ENCODE measurements at places on chromosomes 1 and 21.

- no peak for DNase-seq
Measured at GRCh38 chr1:43363283-43363934, 4.4 kb downstream of the ELOVL1 start.

GRCh38 chr1:211133393-211133835 lies 534 bp downstream of the KCNH1 start:
- no peak for DNase-seq

DNA sequence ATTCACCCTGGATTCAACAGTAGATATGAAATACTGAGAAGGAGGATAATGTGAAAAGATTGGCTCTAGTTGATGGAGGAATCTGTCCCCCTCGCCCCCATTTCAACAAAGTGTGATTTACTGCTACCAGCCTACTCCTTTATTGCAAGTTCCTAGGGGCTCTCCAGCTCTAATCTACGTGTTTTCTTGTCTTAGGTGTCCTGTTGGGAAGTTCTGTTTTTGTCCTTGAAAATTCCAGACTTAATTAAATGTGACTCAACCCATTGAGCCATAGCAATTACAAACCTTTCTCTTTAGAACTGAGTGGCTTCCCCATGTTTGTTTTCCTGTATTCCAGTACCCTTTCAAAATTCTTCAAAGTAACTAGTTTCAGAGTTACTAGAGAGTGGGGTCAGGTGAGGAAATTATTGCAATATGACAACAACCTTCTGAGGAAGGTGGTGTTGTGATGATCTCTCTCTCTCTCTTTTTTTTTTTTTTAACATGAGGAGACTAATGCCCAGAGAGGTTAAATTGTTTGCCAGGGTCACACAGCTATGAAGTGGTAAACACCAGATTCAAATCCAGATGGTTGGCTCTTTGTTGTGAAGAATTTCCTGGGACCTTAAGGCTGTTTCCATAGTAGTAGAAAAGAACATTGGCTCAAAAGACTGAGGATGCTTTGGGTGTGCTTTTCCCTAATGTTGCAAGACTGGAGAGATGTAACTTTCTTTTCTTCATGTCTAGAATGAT lies 3.5 kb downstream of the RGL1 start:
- DNase-seq = no peak

- DNase-seq = no peak
Measured at GRCh38 chr21:17488620-17489019, 24.2 kb upstream of the CXADR start.

DNA sequence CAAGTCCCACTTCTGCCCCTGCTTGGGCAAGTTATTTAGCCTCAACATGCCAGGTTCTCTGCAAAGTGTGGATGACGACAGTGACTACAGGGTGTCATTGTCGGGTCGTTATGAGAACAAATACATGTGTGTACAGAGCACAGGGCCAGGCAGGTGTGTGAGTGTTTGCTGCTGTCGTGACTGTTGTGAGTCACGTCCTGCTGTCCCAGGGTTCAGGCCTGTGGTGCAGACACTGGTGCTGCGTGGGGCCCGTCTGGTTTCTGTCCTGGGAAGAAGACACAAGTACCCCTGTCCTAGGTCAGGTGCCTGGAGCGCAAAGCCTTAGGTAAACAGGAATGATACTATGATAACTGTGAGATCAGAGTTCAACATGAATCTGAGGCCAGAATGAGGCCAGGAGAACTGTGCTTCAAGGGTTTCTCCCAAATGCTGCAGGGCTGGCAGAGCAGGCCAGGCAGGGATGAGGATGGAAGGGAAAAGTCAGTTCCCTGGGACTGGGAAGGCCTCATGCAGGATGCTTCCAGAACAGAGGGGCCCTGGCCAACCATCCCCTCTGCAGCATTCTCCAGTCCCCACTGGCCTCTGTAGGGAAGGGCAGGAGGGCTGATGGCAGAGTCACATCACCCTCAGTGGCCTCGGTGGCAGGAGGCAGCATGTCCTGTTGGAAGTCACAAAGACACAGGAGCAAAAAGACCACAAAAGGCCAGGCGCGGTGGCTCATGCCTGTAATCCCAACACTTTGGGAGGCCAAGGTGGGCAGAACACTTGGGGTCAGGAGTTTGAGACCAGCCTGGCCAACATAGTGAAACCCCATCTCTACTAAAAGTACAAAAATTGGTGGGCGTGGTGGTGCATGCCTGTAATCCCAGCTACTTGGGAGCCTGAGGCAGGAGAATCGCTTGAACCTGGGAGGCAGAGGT lies 15.7 kb downstream of the GPR157 start:
- DNase-seq = no peak

DNA sequence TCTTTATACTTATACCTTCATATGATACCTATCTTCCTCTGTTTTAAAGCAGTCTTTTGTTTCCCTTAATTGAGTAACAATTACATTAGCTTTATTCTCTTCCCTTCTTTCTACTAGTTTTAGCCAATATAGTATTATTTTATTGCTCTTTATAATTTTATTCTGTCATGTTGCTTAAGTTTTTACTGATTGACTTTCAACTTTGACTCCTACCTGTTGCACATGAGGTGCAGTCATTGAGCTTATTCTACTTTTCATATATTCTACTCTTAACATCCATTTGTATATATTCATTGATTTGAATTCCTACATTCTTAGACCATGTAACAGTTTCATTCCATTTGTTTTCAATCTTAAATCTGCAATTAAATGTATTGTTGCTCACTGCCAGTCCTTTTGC lies 49.2 kb downstream of the AGO3 start:
- no peak for DNase-seq

DNA sequence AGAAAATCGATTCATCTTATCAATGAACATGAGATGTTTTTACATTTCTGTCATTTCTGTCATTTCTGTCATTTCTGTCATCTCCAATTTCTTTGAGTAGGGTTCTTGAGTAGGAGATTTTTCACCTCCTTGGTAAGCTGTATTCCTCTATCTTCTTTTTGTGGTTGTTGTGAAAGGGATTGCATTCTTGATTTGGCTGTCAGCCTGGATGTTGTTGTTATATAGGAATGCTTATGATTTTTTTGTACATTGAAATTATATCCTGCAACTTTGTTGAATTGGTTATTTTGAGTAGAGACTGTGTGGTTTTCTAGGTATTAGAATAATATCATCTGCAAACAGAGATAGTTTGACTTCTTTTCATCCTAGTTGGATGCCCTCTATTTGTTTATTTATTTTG lies 1233.7 kb downstream of the PLA2G4A start:
- no peak for DNase-seq

- DNase-seq = no peak
Measured at GRCh38 chr1:37752583-37753471, 12.1 kb downstream of the EPHA10 start.

GRCh38 chr1:80846966-80847365 lies 953.8 kb upstream of the ADGRL2 start:
- DNase-seq = no peak

- no peak for DNase-seq
Measured at GRCh38 chr1:156433602-156434001, 64.6 kb downstream of the RHBG start.

DNA sequence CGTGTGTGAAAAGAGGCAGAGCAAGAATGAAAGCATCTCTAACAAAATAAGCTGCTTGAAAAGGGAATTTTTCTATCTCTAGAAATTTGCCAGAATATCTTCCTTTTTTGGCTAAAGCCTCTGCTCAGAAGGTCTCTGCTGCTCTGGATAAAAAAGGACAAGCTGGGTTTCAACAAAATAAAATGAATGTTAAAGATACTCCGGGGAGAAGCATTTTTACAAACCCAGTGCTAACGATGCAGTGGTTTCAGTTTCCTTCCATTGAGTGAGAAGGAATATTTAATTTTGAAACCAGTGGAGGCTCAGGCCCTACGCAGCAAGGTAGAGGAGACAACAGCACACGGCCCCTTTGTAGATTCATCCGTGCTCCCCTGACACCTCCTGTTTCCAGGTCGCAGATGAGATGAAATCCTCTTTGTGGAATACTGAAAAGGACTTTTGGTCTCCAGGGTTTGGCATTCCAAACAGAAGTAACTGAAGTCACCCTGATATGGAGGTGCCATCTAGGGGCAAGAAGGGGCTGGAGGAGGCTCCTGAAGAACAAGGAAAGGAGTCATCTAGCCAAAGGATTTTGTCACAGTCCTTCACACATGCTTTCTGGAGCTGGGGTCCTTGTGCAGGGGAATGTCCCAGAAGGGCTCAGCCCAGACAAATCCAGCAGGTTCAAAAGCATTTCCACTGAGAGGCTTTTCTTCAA lies 65.7 kb upstream of the SYT6 start:
- DNase-seq = no peak

GRCh38 chr1:55720261-55720660 lies 505.1 kb upstream of the USP24 start:
- DNase-seq = no peak

DNA sequence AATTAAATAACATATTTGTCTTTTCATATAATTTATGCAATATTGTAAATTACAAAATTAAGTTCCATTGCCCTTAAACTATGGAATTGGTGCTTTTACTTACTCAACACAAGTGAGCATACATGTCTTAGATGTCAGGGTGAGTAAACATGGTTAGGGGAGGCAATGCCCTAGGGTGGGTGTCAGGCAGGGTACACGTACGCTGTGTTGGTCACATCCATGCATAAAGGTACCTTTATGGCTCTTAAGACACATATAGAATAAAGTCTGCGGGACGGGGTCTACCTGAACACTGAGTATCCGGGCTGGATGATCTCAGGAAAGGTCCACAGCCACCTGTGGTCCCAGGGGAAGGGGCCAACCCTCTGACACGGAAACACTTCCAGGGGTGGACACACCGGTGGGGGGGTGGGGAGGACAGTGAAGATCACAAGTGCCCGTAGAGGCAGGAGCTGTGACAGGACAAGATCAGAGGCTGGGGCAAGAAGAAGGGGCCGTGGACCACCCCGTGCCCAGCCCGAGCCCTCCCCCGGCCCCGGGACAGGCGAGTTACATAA lies 720 bp downstream of the LIN9 start:
- DNase-seq = no peak

GRCh38 chr1:206006946-206007345 lies 3.8 kb upstream of the RAB7B start:
- no peak for DNase-seq

DNA sequence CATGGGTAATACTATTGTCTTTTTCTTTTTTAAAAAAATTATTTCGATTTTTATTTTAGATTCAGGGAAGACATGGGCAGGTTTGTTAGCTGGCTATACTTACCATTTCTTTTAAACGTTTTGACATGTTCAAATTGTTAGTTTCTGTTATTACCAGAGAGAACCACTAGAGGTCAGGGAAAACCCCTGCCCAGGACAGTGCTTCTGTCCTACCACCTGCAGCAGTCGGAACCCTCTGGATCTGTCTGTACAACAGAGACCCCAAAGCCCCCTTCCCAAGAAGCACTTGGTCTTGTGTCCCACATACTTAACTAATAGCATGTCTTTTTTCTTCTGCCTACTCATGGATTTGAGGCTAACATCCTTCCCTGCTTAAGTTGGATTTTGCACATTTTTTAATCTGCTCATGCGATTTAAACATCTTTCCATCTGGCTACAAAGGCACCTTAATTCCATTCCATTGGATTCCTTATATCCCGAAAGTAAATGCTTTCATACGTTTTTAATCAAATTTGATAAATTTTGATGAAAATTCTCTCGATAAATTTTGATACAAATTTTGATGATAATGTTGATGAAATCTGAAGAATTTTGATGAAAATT lies 10.0 kb upstream of the C1orf115 start:
- DNase-seq = no peak

DNA sequence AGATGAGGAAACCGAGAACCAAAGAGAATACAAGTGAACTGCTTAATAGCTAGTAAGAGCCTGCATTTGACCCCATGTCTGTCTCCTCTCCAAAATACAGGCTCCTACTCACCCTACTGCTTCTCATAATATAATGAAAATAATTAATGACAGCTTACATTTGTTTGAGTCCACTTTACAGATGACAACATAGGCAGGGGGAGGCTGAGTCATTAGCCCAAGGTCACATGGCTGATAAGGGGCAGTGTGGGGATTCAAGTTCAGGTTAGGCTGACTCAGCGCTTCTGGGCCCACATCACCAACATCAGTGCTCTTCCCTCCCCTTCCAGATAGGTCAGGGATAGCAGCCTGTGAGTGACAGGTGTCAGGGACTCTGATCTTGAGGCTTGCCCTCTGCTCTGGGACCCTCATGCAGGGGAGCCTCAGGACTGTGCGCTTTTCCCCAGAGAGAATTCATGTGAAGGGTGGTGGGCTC lies 16.2 kb downstream of the AZIN2 start:
- DNase-seq = no peak
